ENCODE measurements at places on chromosomes 3 and 15. TPM values are rescaled to one million over a fixed set of nuclear protein-coding genes. Genes with fewer than 3 reads are reported as not detected.

- no peak for DNase-seq
Observed at GRCh38 chr3:9617056-9617455, 32.2 kb upstream of the MTMR14 start.

ARL14 gene
- total RNA-seq = not detected

HIGD2B gene
- total RNA-seq = under 0.01 TPM

DNA sequence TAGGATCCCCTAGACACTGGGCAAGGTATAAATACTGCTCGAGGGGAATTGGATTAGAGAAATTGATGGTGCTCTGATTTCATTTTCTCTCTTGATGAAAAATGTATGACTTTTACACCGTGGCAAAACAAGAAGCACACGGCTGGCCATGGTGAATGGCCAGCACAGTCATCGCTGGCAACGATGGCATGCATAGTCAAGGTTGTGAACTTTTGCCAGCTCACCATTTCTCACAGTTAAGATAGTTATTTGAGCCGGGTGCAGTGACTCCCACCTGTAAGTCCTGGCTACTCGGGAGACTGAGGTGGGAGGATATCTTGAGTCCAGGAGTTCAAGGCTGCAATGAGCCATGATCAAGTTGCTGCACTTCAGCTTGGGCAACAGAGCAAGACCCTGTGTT, 95.4 kb downstream of the HMG20A start:
- no peak for DNase-seq

GRCh38 chr3:33402936-33403335, 37.3 kb downstream of the UBP1 start:
- no peak for DNase-seq

DNA sequence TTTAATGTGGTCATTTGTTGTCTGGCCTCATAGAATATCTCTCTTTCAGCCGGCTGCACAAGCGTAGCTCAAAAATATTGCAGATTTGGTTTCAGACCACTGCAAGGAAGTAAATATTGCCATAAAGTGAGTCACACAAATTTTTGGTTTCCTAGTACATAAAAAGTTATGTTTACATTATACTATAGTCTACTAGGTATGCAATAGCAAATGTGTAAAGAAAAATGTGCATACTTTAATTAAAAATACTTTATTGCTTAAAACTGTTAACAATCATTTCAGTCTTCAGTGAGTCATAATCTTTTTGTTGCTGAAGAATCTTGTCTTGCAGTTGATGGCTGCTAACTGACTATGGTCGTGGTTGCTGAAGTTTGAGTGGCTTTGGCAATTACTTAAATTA, 425.1 kb upstream of the ROBO1 start:
- DNase-seq = no peak

- DNase-seq = no peak
Observed at GRCh38 chr3:177936721-177937120, 599.5 kb upstream of the KCNMB2 start.

GRCh38 chr3:176935194-176935888, 261.9 kb downstream of the TBL1XR1 start:
- no peak for DNase-seq

TUSC7 gene
- total RNA-seq = not detected

GRCh38 chr3:143266511-143266910, 146.9 kb downstream of the CHST2 start:
- DNase-seq = no peak

DNA sequence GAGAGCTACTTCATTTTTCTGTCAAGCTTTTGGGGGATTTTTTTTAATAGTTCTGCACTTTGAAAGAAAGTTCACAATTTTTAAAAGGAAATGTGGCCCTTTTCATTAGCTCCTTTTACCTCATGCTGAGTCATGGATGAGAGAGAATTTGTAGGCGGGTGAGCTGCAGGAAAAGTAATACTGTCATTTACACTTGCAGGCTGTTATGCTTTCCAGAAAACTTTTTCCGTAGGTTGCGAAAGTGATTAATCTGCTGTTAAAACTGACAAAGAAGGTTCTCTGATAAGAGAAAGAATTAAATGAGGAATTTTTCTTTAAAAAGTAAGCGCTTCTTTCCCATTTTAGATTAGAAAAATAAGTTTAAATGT, 430.2 kb downstream of the LPP start:
- DNase-seq = no peak

FAM81A gene
- 42.8 TPM for total RNA-seq

DNA sequence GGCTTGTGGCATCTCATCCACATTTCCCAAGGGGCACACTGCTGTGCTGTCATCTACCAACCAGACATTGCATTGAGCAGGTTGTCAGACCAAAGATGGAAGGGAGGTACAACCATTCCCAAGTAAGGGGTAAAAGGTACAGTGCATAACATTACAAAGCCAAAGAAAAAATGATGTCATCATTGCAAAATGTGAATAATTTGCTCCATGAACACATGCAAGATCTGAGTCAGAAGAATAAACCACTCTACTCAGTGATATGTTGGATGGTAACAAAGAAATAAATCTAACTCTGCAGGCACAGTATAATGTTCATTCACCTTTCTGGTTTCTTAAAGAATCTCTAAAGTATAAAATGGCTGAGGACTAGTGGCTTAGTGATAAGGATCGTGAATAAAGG, 202.7 kb downstream of the MAGI1 start:
- DNase-seq = no peak
